ENCODE measurements at places on chromosomes 2 and 18.
A peak's percentile ranks its signal among the peaks of the same experiment; 100 is the strongest.

DNA sequence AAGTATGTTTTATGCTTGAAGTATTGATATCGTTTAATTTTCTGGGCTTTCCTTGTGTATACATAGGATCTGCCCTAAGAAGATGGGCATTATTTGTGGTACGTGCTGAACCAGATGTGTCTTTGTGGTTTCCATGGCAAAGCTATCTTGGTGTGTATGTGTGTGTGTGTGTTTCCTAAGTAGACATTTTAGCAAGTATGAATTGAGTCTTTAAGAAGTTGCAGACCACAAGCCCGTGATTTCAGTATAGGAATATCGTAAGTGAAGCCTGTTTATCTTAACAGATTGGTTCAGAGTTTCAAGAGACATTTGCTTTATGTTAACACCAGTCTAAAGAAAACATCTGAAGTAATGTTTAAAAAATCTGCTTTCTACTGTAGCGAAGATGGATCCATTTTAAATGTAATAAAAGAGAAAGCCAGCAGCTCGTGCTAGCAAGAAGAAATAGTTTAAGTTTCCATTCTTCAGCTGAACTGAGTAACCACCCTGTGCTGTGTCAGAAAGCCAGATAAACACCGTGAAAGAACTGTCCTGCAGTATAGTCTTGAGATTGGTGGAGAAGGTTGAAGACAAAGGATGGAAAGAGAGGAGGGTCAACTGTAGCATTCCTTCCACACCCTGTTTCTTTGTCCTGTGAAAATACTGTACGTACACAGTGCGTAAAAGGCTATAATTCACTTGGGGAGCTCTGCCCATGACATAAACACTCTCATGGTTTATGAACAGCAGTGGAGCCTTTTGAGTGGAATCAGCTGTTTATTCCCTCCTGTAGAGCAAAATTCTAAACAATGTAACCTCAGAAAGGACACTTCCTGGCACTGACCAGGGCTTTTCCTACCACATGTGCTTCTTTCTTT is 91.9 kb upstream of the FOSL2 start:
- no peak for DNase-seq

- DNase-seq, result peak; percentile 43
Observed at GRCh38 chr2:182767578-182767977, 51.5 kb downstream of the DNAJC10 start.

- no peak for DNase-seq
Observed at GRCh38 chr2:128281852-128282245, 36.8 kb downstream of the HS6ST1 start.

- peak; percentile 58 for DNase-seq
Observed at GRCh38 chr18:60047556-60047955, 147.8 kb downstream of the PMAIP1 start.

GRCh38 chr2:71148506-71149063 is 18.2 kb downstream of the MPHOSPH10 start:
- DNase-seq, result no peak

- DNase-seq, result peak; percentile 70
Observed at GRCh38 chr2:119823734-119824334, 64.1 kb downstream of the PTPN4 start.

GRCh38 chr2:217475791-217476190 is 527.0 kb downstream of the TNS1 start:
- DNase-seq, result no peak

DNA sequence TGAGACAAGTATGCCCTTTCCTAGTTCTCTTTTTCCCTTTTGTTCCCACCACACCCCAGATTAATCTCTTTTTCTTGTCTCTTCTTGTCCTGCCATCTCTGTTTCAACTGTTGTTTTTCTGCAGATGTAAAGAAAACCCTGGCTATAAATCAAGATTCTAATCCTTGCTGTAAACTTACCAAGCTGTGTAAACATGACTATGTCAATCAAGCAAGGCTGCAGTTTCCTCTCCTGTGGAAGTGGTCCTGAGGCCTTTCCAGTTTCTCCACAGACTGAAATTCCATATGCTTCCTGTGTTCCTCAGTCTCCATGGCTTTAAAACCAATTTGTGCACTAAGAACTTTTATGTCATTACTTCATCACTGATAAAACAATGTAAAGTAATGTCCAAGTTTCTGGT is 288.8 kb upstream of the PIK3C3 start:
- DNase-seq, result no peak

DNA sequence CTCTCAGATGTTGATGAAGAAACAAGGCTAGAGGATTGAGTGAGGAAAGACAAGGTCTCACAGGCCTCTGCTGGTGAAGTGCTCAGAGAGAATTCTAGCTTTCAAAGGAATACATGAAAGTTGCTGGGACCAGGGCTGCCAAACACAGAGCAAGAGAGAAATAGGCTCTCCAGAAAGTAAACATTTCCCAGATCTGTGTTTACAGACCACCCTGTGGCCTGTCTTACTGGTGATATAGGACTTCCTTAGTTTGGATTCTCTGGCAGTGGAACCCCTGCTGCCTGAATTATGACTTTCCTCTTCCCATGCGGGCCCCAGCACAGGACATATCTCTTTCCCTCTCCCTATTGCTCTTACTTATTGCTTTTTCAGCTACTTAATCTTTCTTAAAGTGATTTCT is 64.5 kb downstream of the TACR1 start:
- no peak for DNase-seq
